T-helper 17 cell (primary cell): ENCODE measurements at places on chromosomes 4 and X. TPM values are rescaled to one million over a fixed set of nuclear protein-coding genes. Genes with fewer than 3 reads are reported as not detected.

DNA sequence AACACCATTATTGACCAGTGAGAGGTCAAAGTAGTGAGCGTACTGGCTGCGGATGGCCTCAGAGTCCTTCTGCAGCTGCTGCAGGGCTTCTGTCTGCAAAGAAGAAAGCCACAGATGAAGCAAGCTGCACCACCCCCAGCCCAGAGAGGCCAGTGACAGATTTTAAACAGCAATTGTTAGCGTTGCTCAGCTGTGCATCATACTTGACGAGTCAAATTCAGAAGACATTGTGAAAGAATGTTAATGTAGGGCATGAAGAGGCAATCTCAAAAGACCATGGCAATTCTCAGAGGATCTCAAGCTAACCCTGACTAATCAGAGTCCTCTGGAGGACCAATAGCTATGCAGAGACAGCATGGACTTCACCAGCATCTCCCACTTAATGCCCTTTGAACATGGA lies 16.6 kb downstream of the DKC1 start:
- H3K4me1 ChIP-seq, result peaks cover 6% of the 10 kb centered on the region
- H3K27me3 ChIP-seq, result no peaks in the 10 kb centered on the region
- H3K36me3 ChIP-seq, result no peaks in the 10 kb centered on the region
- no peak for DNase-seq
- H3K4me3 ChIP-seq, result no peak overlapping the region
- no peak overlapping the region for H3K27ac ChIP-seq

The SHROOM2 gene
- total RNA-seq, result not detected

DNA sequence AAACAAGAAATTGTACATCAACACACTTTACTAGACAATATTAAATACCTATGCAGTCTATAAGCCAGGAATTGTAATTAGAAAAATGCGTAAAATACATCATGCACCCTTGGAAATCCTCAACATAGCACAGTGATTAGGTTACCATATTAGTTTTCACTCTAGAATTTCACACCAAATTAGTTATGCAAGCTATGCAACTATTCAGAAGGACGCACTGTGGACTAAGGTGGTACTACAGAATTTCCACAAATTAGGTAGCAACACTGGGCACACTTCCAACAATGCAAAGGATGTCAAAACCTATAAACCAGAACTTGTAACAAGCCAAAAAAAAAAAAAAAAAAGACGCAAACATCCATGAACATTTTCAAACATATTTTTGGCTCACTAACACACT lies 71.1 kb upstream of the ZCCHC13 start:
- H3K27ac ChIP-seq, result no peak overlapping the region
- no peak overlapping the region for H3K4me3 ChIP-seq
- H3K36me3 ChIP-seq, result no peaks in the 10 kb centered on the region
- H3K27me3 ChIP-seq, result no peaks in the 10 kb centered on the region
- peaks cover 4% of the 10 kb centered on the region for H3K4me1 ChIP-seq

The THAP9 gene
- total RNA-seq, result 3.5 TPM

GRCh38 chrX:150446995-150447394 lies 83.9 kb downstream of the MAMLD1 start:
- no peak overlapping the region for H3K27ac ChIP-seq
- no peaks in the 10 kb centered on the region for H3K27me3 ChIP-seq
- no peak overlapping the region for H3K4me3 ChIP-seq
- H3K4me1 ChIP-seq, result peaks cover 4% of the 10 kb centered on the region
- DNase-seq, result no peak

- peaks cover 3% of the 10 kb centered on the region for H3K4me1 ChIP-seq
- H3K27me3 ChIP-seq, result peaks cover 55% of the 10 kb centered on the region
- no peak overlapping the region for H3K4me3 ChIP-seq
These were observed 6.3 kb downstream of the CPLX1 start for GRCh38 chr4:819401-820229.

DNA sequence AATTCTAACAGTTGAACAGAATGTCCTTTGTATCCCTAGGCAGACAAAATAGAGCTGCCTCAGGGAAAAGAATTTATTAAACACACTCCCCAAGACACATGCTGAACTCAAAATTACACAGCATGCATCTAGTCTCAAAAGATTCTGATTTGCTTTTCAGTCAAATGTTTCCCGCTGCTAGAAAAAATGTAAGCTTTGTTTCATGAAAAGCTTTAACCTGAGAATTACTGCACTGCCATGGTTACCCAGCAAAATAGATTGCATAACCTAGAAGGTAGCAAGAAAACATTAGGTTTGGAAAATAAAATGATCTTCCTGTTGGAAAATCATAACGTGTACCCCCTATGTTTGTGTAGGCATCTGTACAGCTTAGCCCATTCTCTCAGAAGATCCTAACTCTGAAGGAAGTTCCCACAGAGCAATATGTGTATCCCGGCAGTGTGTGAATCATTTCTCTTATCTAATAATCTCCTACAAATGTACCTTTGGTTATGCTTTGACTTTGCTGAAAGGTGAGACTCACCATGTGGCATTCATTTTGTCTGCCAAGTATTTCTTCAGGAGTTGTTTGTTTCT lies 646.9 kb downstream of the STPG2 start:
- H3K27ac ChIP-seq, result no peak overlapping the region
- H3K27me3 ChIP-seq, result no peaks in the 10 kb centered on the region
- H3K4me3 ChIP-seq, result no peak overlapping the region
- H3K4me1 ChIP-seq, result no peaks in the 10 kb centered on the region
- DNase-seq, result no peak

GRCh38 chrX:53262918-53263394 lies 18.4 kb downstream of the IQSEC2 start:
- no peak overlapping the region for H3K4me3 ChIP-seq
- no peak overlapping the region for H3K27ac ChIP-seq
- peaks cover 1% of the 10 kb centered on the region for H3K27me3 ChIP-seq
- DNase-seq, result no peak

GRCh38 chr4:71765350-71765749 lies 18.5 kb downstream of the GC start:
- H3K27ac ChIP-seq, result no peak overlapping the region
- peaks cover 19% of the 10 kb centered on the region for H3K27me3 ChIP-seq

GRCh38 chrX:71378732-71379131 lies 12.6 kb downstream of the TAF1 start:
- peaks cover 3% of the 10 kb centered on the region for H3K36me3 ChIP-seq
- H3K27me3 ChIP-seq, result no peaks in the 10 kb centered on the region
- H3K27ac ChIP-seq, result no peak overlapping the region

The CEP135 gene
- total RNA-seq, result 21.5 TPM
